Muscle of leg (tissue), 16 donors: ENCODE measurements at places on chromosomes 12 and 14.

DNA sequence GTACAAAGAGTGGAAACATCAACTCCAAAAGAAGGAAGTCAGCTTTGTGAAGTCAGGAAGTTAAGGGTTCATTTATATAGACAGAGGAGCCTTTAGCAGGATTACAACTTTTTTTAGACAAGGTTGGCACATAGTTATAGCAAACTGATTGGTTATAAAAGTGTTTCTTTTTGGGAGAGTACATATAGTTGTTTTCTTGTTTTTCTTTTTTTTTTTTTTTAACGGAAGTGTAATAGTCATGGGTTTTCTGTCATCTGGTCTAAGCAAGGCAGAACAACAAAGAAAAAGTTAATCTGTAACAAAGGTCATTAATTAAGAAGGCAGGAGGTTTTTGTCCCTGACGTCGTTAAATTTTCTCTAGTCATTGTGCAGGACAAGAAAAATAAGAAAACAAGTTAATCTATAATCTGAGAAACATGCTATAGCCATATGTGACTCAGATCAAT is 13.0 kb upstream of the MFAP5 start:
- DNase-seq: no peak

GRCh38 chr12:129997239-129997638 is 93.4 kb upstream of the TMEM132D start:
- no peak for DNase-seq

GRCh38 chr14:51157012-51157411 is 62.1 kb upstream of the TRIM9 start:
- DNase-seq: no peak

DNA sequence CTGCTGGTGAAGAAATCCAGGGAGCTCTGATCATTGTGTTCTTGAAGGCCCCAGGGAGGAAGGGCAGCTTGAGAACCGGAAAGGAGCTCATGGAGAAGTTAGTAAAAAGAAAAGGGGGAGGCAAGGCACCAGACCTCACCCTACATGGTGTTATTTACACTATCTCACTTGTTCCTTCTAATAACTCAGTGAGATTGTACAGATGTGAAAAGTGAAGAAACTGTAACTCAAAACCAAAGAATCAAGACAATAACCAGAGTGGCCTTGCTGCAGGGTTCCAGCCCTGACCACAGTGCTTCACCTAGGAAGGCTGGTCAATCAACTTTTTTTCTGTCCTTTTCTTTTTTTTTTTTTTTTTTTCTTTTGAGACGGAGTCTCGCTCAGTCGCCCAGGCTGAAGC is 353.6 kb downstream of the TMTC2 start:
- no peak for DNase-seq

DNA sequence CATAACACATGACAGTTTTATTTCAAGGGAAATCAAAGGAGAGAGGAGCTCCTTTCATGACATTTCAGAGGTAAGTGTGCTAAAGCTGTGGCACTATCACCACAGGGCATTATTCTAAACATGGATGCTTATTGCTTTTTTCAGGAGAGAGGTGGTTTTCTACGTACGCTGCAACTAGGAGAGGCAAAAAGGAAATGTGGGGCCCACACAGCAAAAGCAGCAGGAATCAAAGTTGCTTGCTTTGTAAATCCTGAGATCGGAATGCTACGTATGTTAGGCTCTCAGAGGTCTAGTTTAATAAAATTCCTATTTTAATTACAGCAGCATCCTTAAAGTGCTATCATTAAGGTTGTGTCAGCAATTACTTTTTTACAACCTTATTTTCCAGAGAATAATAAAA is 55.0 kb upstream of the GRIP1 start:
- no peak for DNase-seq

DNA sequence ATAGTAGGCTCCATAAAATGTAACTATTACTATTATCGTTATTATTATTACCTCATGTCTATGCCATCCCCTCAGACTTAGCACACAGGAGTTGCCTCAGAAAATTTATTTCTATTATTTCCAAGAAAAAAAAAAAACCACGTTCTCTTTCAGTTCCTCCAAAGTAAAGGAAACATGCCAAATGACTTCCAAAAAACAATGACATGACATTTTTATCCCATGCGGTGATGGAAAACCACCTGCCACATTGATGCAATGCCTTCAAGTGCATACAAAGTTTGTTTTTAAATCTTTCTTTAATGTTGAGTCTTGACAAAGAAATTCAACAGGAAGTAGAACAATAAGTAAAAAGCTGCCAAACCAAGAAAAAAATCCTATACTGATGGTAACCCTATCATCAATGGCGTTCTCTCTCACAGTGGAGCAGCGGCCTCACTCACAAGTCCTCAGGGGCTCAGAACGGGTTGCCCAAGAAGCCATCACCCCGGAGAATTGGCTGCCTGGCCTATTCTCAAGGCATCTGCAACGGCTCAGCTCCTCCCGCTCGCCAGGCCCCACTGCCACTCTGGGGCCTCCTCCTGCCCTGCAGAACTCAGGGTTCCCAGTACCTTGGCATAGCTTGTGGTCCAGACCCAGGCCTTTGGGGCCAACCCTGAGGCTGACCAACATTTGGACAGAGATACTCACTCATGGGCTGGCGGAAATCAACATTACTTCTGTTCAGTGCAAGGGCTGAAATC is 51.9 kb downstream of the SERPINA3 start:
- DNase-seq: no peak

DNA sequence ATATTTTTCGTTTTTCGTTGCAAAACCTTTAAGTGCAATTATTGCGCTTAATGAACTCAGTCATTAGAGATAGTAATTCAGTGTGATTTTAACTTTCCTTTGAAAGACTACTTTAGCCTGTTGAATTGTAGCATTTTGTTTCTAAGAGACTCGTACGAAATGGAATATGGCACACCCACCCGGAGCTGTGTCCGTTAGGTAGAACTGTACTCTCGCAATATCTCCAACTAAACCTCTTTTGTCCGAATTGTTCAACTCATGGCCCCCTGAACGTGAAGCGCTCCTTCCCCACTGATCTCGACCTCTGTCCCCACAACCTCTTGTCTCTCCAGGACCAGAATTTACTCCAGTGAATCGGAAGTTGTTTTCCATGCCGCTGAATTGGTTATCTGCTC is 800 bp downstream of the PCNX4 start:
- peak; percentile 78 for DNase-seq

DNA sequence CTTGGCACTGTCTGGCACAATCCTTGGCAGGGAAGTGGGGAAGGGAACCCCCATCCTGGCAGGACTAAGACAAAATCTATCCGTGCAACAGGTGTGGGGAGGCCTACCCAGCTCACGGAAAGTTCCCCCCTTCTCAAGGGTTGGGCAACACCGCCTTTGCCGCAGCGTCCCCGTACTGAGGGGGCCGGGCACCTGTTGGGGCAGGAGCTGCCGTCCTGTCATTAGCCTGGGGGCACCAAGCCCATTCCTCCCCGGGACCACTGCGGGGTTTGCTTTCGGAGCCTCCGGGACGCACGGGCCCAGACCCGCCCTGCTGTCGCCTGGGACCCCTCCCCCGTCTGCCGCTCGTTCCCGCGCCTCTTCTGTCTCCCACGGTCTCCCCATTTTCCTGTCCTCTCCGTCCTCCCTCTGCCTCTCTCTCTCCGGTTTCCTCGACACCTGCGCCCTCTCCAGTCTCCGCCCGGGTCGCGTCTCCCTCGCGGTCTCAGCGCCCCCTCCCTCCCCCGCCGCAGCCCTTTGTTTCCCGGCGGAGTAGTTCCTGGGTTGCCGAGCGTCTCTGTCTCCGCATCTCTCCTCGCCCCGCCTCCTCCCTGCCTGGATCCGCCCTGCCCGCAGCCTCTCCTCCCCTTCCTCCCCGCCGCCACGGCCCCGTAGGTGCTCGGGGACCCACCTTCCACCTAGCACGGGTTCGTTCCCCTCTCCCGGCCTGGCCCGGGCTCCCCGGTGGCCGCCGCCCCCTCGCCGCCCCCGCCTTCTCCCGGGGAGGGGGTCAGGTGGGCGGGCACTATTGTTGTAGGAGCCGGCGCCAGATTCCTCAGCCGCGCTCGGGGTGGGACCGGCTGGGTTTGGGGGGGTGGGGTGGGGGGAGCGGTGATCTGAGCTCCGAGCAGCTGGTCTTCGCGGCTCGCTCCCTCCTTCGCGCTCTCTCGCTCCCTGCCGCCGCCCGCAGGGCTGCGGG is at the start of gene CACNB3:
TSS of gene CACNB3 (plus strand) at position 624 of the 958 bp plus-strand sequence. CDS start 434 bp downstream, outside the sequence.
- DNase-seq: peak; percentile 73

DNA sequence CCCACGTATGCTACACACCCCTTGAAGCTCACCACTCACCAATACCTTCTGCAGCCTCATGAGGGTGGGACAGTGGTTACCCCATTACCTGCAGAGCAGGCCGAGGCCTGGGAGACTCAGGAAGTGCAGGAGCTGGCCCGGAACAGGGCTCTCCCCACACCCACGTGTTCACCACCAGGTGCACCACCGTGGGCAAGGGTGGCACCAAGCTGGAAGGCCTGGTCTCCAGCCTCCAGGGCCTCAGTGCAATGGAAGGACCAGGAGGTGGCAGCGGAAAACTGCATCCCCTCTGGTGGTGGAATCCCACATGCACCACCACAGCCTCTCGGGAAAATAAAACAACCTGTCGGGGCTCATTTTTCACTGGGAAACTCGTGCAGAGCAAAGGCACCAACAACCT is 36.4 kb downstream of the ITPK1 start:
- no peak for DNase-seq

GRCh38 chr14:54809767-54810166 is 92.9 kb downstream of the GCH1 start:
- DNase-seq: no peak

DNA sequence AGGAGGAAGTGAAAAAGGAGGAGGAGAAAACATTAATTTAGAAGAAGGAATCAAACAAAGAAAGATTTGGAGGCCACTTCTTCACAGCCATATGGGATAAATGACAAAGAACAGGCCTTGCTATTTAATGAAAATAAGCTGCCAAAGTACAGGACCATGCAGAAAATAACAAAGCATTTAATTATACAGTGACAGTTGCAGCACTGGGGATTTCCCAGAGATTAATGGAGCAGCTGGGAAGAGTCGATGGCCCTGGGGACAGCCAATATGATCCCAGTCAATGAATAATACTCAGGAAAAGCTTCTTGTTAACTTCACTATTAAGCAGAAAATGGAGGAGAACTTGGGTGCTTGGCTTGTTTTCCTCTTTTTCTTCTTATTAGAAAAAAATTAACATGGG is 34.6 kb downstream of the RERG start:
- DNase-seq: peak; percentile 58

DNA sequence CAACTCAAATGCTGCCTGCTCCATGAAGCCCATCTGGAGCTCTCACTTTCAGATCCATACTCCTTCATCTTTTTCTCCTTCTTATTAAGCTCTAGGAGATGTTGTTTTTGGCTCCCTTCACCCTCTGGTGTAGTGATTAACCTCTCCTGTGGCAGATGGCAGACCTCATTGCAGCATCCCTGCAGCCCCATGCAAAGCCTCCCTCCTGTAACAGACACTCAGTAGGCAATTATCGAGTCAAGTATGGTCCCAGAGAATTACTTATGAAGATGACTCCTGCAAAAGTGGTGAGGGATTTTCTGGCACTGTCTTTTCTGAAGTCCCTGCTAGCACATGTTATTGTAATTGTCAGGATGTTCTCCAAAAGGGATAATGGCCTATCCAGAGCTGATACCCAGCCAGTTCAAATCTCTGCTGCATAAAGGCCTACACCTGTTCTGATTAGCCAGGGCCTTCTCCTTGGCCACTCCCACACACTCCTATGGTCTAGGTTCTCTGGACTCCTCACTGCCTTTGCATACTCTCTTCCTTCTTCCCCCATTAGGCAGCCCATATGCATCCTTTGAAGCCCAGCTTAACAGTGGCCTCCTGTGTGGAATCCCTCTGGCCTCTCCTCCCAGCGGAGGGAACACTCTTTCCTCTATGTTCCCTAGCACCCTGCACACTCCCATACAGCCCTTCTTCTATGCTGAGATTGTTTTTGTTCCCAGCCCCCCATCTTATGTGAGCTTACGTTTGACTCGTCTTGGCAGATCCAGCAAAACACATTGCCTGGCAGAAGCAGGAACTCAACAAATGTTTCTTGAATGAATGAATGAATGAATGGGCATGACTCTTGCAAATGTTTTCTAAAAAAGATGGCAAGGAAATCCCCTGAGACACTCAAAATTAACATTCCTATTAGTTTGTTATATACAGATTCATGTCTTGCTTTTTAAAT is 43.9 kb upstream of the MDM1 start:
- peak; percentile 66 for DNase-seq

DNA sequence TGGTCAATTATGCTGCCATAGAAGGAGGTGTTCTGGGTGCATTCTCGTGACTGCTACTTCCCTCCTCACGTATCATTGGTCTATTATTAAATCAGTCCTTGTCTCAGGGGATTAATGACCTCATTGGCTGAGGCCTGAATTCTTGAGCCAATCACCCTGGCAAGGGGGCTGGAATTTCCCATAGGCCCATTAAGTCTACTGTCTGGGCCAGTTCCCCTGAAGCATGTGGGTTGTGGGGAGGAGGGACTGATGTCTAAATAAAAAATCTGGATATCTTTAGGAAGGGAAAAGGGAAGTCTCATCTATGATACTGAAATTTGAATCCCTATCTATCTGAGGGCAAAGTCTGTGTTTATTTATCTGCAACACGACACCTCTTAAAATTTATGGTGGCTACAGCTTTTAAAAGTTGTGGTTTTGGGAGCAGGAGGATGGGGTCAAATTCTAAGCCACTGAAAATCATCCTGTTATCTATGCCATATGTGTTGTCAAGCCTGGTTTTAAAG is 71.9 kb downstream of the DYRK2 start:
- peak; percentile 81 for DNase-seq

DNA sequence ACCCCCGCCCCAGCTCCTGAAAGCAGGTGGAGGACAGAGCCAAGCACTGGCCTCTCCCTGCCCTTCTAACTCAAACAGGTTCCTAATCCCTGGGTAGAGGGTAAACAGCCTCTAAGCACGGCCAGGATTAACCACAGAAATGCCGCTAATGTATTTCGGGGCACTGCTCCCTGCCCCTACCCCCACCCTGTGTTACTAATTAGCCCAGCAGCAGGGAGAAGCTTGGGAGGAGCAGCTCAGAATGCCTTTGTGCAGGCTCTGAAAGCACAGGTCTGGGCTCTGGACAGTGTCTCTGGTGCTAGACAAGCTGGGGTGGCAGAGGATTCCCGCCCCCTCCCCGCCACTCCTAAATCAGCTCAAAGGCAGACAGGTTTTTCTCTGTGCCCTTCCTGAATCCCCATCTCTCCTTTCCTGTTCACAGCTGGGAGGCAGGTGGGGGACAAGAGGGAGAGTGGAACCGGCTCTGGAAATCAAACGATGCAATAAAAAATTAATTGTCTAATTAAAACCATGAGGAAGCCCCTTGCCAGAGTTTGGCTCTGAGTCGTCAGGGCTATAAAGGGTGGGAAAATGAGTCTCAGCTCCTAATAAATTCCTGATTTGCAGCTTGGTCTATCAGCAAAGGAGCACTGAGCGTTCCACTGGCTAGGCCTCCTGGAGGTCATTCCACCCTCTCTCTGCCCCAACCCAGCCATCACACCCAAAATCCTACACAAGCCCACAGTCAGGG is 53.0 kb downstream of the SMUG1 start:
- peak; percentile 11 for DNase-seq

DNA sequence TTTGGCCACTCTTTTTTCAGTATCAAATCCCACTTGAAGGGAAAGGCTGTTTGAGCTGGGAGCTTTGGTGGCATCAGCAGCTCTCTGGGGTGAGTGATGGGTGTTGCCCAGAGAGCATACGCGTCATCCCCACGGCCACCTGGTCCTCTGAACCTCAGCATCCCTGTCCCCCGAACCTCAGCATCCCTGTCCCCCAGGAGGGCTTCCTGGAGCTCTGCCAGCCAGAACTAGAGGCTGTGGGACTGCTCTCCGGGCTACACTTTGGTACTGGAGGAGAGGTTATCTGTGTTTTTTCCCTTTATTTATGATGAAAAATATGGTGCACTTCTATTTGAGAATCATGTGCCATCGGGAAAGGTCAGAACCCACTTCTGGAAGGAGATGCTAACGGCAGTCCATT is 131.5 kb upstream of the RTL1 start:
- no peak for DNase-seq
